ENCODE measurements at places on chromosomes 3 and 15.

GRCh38 chr3:195239121-195239520, 31.8 kb downstream of the XXYLT1 start:
- no peak for DNase-seq

GRCh38 chr3:133966954-133967353, 62.8 kb downstream of the SLCO2A1 start:
- no peak for DNase-seq

DNA sequence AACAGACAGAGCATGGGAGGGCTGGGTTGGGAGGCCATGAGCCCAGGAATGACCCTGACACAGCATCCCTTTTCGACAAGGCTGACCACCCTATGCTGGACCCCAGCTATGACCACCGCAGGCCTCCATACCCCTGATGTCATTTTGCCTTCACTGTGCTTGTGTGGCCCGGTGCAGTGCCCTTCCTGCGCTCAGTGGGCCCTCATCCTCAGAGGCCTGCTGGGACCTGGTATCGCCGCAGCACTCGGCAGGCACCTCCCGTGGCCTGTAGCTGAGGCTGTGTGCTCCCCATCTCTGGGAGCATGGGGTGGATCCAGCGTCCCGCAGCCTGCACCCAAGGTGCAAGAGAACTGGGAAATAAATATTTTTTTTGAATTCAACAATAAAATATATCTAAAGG, 73.1 kb upstream of the MEF2A start:
- DNase-seq, result no peak

- DNase-seq, result no peak
These were observed 91.1 kb upstream of the TNIK start for GRCh38 chr3:171551296-171551695.

- DNase-seq, result no peak
These were observed 135.0 kb upstream of the ONECUT1 start for GRCh38 chr15:52925130-52925529.

GRCh38 chr3:81581966-81582599, 179.4 kb downstream of the GBE1 start:
- DNase-seq, result peak; percentile 61

DNA sequence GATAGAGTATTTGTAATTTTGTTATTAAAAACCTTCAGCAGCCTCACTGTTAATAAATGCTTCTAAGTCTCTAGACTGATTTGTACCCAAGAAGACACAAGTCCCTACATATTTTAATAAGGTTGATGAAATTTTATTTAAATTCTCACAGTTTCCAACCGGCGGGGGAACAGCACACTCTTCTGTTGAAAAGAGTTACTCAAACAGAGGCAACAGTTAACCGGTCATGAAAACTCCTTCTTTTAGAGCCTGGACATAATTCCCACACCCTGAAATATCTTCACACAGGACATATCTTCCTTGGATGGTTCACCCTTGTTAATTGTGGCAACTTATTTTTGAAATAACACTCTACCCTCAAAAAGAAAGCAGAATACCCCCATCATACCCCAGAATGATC, 278.8 kb downstream of the FOXP1 start:
- DNase-seq, result peak; percentile 28

DNA sequence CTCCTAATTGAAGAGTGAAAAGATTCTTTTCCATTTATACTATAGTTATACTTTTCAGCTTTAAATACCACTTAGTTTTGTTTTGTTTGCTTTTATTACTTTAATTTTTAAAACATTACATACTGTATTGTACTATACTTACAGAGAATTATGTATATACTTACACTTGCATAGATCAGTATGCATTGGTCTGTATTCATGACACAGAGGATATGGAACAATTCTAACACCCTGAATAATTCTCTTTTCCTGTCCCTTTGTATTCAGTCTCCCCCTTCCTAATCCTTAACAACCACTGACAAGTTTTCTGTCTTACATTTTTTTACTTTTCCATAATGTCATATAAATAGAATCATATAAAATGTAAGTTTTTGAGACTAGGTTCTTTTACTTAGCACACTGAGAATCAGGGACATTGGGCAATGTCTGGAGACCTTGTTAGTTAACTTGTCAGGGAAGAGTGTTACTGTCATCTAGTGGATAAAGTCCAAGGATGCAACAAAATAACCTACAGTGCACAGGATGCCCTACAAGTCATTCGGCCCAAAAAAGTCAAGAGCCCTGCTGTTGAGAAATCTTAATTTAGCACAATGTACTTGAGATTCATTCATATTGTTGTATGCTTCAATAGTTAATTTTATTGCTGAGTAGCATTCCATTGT, 95.7 kb upstream of the MCTP2 start:
- DNase-seq, result peak; percentile 31

GRCh38 chr3:100088735-100089368, 25.4 kb downstream of the FILIP1L start:
- no peak for DNase-seq

- no peak for DNase-seq
These were observed 24.5 kb downstream of the ZNF148 start for GRCh38 chr3:125350597-125350996.

DNA sequence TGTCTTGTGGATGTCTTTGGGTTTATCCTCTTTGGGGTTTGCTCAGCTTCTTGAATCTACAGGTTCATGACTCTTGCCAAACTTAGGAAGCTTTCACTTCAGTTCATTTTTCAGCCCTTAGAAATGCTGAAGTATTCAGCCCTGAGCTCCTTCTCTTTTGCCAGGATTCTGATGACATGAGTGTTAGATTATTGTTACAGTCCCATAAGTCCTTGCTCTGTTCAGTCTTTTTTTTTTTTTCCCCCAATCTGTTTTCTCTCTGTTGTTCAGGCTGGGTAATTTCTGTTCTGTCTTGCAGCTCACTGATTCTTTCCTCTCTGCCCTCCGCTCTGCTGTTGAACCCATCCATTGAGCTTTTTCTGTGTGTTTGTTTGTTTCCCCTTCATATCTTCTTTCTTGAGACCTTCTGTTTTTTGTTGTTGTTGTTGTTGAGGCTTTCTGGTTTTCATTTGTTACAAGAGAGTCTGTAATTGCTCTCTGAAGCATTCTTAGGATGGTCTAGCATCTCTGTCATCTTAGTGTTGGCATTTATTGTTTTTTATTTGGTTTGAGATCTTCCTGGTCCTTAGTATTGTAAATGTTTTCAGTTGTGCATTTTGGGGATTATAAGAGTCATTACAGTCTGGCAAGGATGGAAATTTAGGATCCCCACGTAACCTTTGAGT, 18.4 kb downstream of the LRCH3 start:
- no peak for DNase-seq

DNA sequence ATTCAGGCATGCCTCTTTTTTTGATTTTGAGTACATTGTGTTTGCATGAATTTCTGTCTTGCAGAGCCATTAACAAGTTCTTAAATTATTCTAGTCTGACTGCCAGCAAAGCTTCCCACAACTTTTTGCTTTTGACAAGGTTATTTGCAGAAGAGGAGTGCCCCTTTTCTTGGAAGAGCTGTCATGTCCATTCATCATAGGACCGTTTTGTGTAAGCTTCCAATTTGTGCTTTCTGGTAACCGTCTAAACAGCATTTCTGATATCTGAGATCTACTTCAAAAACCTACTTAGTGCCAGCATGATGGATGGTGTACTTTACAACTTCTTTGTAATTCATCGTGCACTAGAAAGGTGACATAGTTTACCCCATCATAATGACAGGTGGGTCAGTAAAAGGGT, 379.7 kb downstream of the NAALADL2 start:
- DNase-seq, result no peak

DNA sequence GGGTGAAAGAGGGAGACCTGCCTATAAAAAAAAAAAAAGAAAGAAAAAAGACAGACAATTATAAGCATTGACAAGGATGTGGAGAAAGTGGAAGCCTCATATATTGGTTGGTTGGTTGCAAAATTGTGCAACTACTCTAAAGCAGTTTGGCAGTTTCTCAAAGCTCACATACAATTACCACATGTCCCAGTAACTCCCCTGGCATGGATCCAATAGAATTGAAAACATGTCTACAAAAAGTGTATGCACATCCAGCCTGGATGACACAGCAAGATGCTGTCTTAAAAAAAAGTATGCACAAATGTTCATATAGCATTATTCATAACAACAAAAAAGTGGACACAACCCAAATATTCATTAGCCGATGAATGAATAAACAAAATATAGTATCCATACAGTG, 19.5 kb downstream of the SETMAR start:
- DNase-seq, result peak; percentile 86

GRCh38 chr3:45181496-45181895, 35.3 kb upstream of the CDCP1 start:
- peak; percentile 30 for DNase-seq

- peak; percentile 69 for DNase-seq
These were observed 28.8 kb downstream of the SMAD3 start for GRCh38 chr15:67094001-67094826.

GRCh38 chr3:37537914-37538691, 323.6 kb upstream of the CTDSPL start:
- DNase-seq, result no peak

DNA sequence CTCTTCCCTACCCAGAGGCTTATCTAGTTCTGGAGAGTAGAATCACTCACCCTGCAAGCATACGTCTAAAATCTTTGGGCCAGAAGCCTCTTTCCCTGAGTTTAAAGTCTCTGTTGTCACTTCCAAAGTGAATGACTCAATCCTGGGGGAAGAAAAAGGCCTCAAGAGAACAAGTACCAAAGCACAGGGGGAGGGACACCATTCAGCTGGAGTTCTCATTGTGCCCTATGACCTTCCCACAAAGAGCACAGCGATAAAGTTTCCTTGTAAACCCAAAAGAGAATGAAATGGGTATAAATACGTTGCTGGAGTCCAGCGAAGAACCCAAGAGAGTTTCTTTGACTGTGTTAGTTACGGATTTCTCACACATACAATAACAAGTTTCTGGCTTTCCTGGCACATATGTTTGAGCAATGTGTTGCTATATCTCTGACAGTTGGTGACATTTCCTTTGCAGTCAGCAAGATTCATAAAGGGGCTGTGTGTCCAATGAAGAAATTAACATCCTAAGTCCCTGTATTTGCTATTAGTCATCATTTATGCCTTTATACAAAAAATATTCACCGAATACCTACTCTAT, 107.3 kb upstream of the PTPRG start:
- no peak for DNase-seq

GRCh38 chr15:52680041-52680391, 828 bp upstream of the ATOSA start:
- DNase-seq, result peak; percentile 26

Measured in epithelial cell of esophagus (primary cell).